Activated T-cell treated with anti-CD3 and anti-CD28 coated beads for 48 hours (primary cell): ENCODE measurements at places on chromosomes 13 and 19.
A peak's percentile ranks its signal among the peaks of the same experiment; 100 is the strongest.

- DNase-seq: no peak
Measured at GRCh38 chr13:112996671-112997091, 27.7 kb downstream of the MCF2L start.

GRCh38 chr13:114143806-114144605 lies 11.6 kb upstream of the RASA3 start:
- no peak for DNase-seq

- DNase-seq: no peak
Measured at GRCh38 chr13:25908366-25908765, 143.4 kb downstream of the SHISA2 start.

- no peak for DNase-seq
Measured at GRCh38 chr13:36549755-36550154, 117.5 kb downstream of the CCNA1 start.

GRCh38 chr13:50390503-50391248 lies 375.4 kb downstream of the KCNRG start:
- no peak for DNase-seq

GRCh38 chr13:76717092-76717491 lies 169.1 kb downstream of the KCTD12 start:
- DNase-seq: no peak

GRCh38 chr19:2016041-2016807 lies 710 bp upstream of the BTBD2 start:
- peak; percentile 23 for DNase-seq

- no peak for DNase-seq
Measured at GRCh38 chr13:32216281-32216680, 98.9 kb downstream of the ZAR1L start.

DNA sequence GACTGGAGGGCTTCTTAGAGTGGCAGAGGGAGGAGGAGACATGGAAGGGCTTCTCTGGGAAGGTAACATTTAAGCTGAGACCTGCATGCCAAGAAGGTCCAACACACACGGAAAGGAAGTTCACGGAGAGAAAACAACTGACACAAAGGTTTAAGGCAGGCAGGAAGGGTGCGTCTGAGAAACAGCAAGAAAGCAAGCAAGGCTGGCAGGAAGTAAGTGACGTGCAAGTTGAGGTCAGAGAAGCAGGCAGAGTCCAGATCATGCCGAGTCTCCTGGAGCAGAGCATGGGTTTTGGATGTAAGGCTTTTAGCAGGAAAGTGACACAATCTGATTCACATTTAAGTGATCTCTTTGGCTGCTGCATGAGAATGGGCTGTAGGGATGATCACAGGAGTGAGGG lies 60.5 kb downstream of the ATP7B start:
- no peak for DNase-seq
